ENCODE measurements at places on chromosomes 16 and 17.

- no peak for DNase-seq
These were observed 149.6 kb upstream of the GNAO1 start for GRCh38 chr16:56041556-56042140.

- no peak for DNase-seq
These were observed 37.2 kb upstream of the TBX2 start for GRCh38 chr17:61362396-61362795.

DNA sequence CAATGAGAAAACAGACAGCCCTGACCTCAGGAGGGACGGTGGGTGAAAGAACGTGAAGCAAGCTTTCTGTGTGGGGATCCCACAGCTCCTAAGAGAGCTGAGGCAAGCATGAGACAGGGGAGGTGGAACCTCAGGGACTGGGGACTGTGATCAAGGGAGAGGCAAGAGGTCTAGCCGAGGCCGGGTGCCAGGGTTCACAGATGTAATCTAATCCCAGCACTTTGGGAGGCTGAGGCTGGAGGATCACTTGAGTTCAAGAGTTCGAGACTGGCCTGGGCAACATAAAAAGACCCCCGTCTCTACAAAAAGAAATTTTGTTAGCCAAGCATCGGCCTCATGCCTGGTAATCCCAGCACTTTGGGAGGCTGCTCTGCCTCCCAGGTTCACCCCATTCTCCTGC, 4.5 kb upstream of the ADAM11 start:
- no peak for DNase-seq

GRCh38 chr16:67922740-67923139, 8.9 kb downstream of the CTRL start:
- DNase-seq = peak; percentile 64

DNA sequence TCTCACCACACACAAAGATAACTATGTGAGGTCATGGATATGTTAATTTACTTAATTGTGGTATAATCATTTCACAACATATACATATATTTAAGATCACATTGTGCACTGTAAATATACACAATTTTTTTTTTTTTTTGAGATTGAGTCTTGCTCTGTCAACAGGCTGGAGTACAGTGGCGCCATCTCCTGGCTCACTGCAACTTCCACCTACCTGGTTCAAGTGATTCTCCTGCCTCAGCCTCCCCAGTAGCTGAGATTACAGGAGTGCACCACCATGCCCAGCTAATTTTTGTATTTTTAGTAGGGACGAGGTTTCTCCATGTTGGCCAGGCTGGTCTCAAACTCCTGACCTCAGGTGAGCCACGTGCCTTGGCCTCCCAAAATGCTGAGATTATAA, 11.5 kb upstream of the PRSS54 start:
- DNase-seq = no peak

DNA sequence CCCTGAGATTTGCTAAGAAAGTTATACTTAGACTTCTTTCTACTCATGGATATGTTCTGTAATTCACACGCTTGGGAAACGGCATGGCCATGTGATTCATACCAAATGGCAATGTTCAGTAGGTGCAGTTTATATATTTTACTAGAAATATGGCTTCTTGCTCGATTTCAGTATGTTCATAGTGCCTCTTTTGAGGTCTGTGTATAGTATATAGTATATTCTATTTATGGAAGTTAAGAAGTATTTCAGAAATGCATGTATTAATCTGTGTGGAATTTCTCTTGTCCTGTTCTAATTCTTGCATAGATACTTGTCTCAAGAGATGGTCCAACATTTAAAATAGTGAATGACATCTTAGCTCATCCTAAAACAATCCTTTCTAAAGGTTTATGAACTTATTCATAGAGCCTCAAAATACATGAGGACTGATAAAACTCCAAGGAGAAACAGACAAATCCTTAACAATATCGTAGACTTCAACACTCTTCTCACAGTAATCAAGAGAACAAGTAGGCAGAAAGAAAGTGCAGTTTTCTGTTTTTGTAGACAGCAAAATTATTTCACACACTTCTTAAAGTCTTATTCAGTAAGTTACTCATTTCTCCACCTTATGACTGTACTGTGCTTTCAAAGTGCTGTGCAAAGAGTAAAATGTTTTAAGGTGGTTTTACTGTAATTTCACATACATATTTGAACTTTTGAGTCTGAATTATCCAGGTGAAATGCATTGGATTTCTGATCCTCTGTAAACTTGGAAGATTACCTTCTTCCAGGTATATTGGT, 11.1 kb downstream of the BPTF start:
- no peak for DNase-seq

DNA sequence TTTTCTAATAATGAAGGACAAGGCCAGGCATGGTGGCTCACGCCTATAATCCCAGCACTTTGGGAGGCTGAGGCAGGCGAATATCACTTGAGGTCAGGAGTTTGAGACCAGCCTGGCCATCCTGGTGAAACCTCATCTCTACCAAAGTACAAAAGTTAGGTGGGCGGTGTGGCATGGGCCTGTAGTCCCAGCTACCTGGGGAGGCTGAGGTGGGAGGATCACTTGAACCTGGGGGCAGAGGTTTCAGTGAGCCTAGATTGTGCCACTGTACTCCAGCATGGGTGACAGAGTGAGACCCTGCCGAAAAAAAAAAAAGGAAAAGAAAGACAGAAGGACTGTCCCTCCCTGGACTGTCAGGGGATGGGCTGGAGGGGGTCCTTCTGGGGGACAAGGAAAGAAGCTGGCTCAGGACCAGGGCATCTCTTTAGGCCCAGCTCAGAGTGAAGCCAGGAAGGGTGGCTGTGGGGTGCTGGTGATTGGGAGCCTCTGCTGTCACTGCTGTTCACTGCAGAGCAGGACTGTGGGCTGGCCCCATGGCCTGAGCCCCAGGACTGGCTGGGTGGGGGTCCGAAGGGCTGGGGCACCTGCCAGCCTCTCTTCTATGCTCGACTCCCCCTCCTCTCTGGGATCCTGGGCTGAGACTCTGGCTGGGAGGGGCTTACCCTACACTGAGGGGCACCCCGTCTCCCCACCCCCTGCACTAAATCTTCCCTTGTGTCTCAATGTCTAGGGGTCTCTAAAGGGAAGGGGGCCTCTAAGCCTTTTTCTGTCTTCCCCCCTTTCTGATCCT, 909 bp upstream of the ARHGAP23 start:
- no peak for DNase-seq

DNA sequence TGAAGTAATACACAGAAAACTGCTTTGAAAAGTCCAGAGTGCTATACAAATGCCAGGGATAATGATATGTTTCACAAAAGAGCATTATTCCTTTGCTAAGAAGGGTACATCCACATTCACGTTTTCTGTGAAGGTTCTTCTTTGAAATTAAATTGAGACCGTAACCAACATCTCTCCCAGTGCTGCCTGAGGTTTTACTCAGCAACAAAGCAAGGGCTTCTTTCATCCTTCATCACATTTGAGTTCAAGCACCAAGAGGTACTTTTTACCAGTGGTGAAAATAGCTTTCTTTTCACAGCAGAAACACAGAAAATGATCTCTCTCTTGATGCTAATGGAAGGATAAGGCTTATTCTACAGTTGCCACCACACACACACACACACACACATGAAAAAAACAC, 113.3 kb downstream of the TOX3 start:
- no peak for DNase-seq

DNA sequence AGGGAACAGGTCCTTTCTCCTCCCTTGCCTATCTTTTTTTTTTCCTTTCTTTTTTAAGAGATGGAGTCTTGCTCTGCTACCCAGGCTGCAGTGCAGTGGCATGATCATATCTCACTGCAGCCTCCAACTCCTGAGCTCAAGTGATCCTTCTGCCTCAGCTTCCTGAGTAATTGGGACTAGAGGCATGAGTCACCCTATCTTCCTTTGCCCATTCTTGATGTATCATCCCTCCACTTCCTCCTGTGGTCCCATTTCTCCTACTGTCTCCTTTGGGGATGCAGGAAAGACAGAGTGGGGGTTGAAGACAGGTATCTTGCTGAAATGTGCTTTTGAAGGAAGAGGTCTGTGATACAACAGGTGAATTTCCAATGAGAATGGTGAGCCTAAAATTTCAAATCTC, 5.5 kb downstream of the MYO19 start:
- no peak for DNase-seq

GRCh38 chr16:28504707-28505404, 1.8 kb downstream of the IL27 start:
- no peak for DNase-seq

GRCh38 chr16:86398622-86399021, 111.7 kb upstream of the FOXF1 start:
- DNase-seq = no peak

GRCh38 chr16:88697831-88698615, 8.2 kb downstream of the RNF166 start:
- DNase-seq = no peak

DNA sequence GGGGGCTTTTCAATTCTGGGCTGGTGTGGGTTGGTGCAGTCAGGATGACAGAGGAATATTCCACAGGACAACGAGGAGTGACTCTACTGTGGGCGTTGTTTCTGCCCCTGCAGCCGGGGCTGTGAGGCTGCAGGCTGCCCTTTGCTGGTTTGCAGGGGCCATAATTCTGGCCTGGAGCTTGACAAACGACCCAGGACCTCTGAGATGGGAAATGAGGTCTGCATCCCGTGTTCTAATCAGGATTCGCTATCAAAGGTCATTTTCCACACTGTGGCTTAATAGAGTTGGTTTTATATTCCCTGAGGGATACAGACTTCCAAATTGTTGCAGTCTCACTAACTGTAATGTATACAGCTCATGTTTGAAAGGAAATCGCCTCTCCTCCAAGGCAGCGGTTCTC, 180.9 kb downstream of the RPTOR start:
- no peak for DNase-seq

- no peak for DNase-seq
These were observed 47.8 kb downstream of the TNRC6C start for GRCh38 chr17:78006338-78006737.

DNA sequence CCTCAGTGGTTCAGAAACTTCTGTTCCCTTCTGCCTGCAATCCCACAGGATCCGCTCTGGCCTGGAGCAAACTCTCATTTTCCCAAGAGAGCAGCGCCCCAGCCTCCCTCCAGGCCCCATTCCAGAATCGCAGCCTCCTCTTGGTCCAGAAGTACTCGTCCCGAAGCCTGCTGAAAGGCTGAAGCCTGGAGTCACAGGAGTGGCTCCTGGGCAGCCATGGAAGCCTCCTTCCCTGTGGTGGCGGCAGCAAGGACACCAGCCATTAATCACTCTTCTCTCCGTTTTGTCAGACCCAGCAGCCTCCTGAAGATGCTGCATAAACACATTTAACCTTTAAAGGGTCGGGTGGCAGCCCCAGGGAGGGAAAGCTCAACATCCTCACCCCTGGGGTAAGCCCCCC, 66.9 kb upstream of the TNRC6C start:
- DNase-seq = no peak

DNA sequence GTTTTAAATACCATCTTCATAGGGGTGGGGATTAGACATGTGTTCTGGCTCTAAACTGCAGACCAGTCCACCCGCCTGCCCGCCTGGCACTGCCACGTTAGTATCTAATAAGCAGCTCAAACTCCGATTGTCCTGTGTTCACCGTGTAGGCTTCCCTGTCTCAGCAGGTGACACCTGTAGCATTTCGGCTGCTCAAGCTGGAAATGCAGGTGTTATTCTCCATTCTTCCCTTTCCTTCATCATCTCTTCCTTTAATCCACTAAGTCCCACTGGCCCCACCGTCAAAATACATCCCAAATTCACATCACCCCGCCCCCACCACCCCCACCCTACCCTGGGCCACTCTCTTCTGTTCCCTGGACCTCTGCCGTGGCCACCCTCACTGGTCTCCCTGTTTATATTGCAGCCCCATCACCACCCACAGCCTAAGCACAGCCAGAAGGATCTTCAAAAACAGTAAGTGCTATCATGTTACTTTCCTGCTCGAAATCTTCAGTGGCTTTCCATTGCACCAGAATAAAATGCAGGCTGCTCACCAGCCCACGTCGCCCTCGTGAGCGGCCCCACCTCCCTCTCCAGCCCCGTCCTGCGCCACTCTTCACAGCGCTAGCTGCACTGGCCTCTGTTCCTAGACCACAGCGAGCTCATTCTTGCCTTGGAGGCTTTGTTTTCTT, 65.1 kb downstream of the RTN4RL1 start:
- DNase-seq = no peak

DNA sequence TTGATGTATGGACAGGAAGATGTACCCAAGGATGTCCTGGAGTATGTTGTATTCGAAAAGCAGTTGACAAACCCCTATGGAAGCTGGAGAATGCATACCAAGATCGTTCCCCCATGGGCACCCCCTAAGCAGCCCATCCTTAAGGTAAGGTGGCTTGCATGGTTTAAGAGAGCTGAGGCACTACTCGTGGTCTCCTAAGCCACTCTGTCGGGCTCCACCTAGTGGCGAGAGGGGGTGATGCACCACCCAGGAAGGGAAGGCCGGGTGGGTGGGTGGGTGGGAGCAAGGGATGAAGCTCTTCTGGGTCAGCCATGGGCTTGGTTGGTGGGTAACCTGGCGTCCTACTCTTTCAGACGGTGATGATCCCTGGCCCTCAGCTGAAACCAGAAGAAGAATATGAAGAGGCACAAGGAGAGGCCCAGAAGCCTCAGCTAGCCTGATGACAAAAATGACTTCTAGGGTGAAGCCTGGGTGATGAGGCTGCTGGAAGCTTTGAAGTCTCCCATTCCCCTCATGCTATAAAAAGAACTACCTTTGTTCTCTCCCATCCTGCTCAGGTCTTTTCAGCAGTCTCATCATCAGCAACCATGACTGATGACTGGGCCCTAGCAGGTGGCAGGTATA, 21.5 kb downstream of the GPR179 start:
- DNase-seq = peak; percentile 86

DNA sequence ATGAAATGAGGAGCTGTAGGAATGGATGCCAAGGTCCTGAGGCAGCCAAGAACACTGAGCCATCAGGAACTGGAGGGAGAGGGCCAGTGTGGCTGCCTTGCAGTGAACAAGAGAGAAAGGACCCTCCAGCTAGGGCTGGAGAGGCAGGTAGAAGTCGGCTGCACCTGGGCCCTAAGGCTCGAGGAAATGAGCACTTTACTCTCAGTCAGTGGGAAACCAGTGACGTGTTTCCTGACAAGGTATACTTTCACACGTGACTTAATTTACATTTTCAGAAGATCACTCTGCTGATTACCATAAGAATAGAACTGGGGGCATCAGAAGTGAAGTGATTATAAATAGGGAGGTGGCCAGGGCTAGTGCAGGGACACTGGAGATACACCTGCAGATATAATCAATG, 115.2 kb downstream of the C17orf67 start:
- DNase-seq = no peak

DNA sequence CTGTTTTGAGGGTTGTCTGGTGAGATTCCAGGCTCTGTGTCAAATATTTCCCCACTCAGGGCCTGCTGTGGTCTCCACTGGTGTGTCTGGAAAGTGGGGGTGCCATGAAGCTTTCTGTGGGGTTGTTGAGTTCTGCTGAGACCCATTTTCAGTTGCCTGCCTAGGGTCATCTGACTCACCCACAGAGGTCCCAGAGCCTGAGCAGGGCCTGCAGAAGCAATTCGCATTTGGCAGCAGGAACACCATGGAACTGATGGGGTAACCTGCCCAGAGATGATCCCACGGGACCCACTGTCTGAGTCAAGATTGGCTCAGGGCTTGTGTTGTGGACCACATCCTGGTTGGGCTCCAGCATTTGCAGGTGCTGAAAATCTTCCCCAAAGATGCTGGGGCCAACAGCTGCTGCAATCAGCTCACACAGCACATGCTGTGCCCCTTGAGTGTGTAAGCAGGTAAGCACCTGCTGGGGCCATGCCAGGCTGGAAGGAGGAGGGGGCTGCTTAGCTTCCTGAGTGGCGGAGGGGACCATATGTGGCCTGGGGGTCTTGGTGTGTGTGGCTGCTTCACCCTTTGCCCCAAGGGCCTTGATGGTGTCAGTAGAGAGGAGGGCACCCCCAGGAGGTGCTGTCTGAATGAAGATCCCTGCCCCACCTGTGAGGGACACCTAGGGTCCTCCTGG, 1726.1 kb downstream of the TP53TG3F start:
- no peak for DNase-seq

GRCh38 chr17:4506175-4506813, 7.6 kb downstream of the SPNS2 start:
- DNase-seq = no peak

All from posterior cingulate gyrus (tissue), 11 donors.